NCI-H187 treated with DMSO at 0.1 percent for 48 hours (cell line): ENCODE measurements at places on chromosomes 3 and 15.
A peak's percentile ranks its signal among the peaks of the same experiment; 100 is the strongest.

- DNase-seq: no peak
These were observed 6.9 kb upstream of the GHRL start for GRCh38 chr3:10299679-10300078.

DNA sequence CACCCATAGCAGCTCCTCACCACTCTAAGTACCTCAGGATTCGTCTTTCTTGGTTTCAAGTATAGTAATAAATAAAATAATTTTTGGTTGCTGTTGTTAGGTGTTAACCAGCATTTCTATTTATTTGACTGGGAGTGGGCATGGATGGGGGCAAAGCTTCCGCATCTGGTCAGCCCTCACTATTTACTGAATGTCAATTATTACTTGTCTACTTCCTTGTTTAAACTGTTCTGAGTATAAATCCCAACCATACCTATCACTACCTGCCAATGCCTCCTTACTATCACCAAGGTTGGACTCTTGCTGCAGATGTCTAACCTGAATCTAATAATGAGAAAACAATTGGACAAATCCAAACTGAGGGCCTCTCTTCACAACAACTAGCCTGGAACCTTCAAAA lies 41.9 kb upstream of the GK5 start:
- no peak for DNase-seq

DNA sequence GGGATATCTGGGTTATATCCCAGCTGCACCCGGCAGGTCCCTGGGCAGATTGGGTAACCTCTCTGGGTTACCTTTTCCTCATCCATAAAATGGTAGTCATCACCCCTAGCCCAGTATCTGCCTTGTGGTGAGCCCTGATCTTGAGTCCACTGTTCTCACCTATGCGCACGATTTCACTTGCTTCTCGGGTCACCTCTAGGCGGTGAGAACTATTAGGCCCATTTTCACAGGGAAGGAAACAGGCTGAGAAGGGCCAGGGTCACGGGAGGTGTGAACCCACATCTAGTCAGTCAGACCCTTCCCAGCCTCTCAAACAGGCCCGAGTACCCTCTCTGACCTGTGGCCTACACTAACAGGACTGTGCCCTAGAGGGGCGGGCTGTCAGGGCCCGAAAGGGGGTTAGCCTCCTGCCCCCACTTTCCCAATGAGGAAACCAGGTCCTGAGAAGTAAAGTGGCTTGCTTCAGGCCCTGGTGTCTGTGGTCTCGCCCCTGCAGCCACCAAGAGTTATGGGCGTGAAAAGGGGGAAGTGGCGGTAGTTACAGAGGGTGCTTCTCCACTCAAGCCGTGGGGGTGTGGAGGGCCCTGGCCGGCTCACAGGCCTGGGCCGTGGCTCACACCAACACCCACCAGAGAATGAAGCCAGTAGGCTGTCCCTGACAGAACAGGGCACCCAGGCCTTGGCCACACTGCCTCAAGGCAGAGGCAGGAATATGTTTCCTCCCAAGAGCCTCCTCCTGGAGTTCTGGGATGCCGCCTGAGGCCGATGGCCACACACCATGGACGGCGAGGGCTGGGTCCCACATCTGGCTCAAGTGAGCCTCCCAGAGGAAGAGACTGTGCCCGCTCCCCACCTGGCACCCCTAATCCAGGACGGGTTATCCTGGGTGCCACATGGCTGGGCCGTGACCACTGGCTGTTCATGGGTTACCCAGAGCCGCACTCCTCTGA lies 19.5 kb downstream of the PSTPIP1 start:
- no peak for DNase-seq

DNA sequence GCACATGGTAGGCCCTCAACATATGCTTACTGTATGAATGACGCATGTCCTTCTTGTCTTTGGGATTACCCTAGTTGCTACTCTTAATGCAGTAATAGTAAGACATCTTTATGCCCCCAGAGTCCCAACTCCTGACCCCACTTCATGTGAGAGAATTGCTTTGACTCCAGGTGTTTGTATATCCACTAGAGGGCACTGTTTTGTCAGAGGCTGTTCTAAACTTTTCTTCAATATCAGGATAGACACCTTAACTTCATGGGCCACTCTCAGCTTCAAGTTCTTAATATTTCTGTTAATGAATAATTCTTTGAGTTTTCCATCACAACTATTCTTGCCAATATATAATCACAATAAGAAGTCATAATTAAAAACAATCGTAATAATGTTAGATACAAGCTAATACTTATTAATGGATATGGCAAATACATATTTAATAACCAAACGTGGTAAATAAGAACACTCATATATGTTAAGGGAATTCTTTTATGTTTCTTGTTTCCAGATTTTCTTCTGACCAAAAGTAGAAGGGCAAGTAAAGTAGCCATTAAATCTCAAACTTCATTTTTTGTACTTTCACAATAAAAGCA lies 337.2 kb upstream of the DNAJC19 start:
- peak; percentile 3 for DNase-seq

- no peak for DNase-seq
These were observed 662.0 kb downstream of the SQOR start for GRCh38 chr15:46296797-46297196.

- no peak for DNase-seq
These were observed 760.8 kb upstream of the CFAP20DC start for GRCh38 chr3:59810606-59811005.

- DNase-seq: no peak
These were observed 63.8 kb downstream of the GTPBP8 start for GRCh38 chr3:113054552-113054951.

GRCh38 chr3:66362541-66362941 lies 138.3 kb downstream of the LRIG1 start:
- DNase-seq: no peak

DNA sequence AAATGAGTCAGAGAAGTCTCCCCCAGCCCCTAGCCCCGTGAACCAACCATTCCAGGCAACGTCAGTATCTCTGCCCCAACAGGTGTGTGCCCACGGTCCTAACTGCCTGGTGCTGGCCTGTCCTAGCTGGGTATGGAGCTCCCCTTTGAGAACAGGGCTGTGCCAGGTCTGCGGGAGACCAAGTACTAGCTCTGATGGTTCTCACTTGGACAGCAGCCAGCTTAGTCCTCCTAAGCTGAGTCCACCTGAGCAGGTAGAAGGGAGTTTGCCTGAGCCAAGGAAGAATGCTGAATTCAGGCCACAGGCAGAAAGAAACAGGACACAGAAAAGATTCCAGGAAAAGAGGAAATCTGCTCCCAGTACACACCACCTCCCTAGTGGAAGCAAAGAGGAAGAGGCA lies 33.1 kb upstream of the PARL start:
- no peak for DNase-seq

DNA sequence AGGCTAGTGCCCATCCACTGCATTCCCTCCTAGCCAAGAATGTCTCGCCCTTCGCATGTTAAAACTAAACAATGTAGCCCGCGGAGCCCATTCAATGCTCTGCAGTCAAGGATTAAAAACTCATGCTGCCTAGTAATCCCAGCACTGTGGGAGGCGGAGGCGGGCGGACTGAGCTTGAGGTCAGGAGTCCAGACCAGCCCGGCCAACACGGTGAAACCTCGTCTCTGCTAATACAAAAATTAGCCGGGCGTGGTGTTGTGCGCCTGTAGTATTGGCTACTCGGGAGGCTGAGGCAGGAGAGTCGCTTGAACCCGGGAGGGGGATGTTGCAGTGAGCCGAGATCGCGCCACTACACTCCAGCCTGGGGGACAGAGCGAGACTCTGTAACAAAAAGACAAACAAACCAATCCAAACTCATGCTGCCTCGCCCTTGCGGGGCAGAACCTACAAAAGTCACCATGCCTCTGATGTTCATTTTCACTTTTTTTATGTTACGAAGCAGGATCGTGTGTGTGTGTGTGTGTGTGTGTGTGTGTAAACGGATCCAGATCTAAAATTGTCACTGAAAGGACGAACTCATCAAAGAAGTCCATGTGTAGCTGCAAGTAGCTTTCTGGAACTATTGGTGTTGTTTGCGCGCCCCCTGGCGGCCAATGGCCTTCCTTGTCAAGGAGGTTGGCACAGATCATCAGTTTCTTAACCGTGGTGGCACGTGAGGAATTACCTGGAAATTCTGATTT lies 54.8 kb upstream of the SPESP1 start:
- peak; percentile 49 for DNase-seq

- no peak for DNase-seq
These were observed 7.7 kb downstream of the GALNT15 start for GRCh38 chr3:16182183-16182582.

DNA sequence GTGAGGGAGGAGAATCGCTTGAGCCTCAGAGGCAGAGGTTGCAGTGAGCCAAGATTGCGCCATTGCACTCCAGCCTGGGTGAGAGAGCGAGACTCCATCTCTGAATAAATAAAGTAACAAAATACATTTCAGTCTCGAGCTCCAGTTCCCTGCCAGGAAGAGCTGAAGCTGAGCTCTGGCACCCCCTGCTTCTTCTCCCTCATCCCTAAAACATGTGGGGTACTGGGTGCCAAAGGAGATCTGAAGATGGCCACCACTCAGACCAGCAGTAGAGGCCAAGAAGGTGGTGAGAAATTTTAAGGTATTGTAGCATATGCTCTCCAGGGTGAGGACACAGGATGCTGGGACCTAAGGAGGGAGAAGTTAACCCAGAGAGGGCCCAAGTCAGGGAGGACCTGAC lies 75.0 kb upstream of the CGNL1 start:
- DNase-seq: no peak

DNA sequence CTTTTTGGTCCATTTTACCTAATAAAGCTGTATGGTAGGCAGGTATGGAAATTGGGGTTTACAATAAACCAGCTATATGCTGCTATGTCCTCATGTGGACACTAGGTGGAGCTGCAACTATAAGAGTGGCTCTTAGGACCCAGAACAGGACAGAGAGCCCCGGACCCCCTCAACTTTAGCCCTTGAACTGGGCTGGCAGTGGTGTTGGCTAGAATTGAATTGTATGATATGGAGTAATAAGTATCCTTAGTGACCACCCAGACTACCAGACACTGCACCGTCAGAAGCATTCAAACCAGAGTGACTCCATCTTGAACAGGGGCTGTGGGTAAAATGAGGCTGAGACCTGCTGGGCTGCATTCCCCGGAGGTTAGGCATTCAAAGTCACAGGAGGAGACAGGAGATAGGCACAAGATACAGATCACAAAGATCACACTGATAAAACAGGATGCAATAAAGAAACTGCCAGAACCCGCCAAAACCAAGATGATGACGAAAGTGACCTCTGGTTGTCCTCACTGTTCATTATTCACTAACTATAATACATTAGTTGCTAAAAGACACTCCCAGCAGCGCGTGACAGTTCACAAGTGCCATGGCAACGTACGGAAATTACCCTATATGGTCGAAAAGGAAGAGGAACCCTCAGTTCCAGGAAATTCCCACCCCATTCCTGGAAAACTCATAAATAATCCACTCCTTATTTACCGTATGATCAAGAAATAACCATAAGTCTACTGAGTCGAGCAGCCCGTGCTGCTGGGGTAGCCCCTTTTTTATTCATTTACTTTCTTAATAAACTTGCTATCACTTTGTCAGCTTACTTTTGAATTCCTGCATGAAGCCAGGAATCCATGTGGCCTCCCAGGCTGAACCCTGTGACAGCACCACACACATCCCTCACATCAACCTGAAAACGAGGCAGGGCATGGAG lies 68.7 kb upstream of the BLM start:
- DNase-seq: peak; percentile 21

DNA sequence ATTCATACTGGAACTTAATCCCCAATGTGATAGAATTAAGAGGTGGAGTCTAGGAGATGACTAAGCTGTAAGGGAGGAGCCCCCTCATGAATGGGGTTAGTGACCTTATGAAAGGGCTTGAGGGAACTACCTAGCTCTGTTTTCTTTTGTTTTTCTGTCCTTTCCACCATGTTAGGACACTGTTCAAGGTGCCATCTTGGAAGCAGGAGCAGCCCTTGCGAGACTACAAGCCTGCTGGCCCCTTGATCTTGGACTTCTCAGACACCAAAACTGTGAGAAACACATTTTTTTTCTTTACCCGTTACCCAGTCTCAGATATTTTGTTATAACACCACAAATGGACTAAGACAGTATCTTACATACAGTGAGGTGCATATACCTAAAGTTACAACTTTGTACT lies 26.5 kb downstream of the GOLGA6A start:
- DNase-seq: no peak

DNA sequence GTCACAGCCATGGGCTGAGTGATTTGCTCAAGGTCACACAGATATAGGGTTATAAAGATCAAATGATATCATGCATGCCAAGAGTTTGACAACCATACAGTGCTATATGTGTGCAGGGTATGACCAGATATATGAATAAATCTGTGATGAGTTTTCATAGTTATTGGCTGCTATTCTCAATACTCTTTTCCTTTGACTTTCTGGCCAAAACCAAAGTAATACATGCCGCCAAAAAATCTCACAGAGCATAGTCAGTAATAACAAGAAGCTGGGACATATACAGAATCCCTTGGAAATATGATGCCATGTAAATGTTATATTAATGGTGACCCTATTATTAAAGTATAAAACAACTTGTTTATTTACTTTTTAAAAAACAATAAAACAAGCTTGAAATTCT lies 11.6 kb upstream of the TSC22D2 start:
- no peak for DNase-seq

- DNase-seq: no peak
These were observed 33.4 kb upstream of the CHRM5 start for GRCh38 chr15:33934921-33935320.

- no peak for DNase-seq
These were observed 1.9 kb downstream of the TNIK start for GRCh38 chr3:171458071-171458863.

DNA sequence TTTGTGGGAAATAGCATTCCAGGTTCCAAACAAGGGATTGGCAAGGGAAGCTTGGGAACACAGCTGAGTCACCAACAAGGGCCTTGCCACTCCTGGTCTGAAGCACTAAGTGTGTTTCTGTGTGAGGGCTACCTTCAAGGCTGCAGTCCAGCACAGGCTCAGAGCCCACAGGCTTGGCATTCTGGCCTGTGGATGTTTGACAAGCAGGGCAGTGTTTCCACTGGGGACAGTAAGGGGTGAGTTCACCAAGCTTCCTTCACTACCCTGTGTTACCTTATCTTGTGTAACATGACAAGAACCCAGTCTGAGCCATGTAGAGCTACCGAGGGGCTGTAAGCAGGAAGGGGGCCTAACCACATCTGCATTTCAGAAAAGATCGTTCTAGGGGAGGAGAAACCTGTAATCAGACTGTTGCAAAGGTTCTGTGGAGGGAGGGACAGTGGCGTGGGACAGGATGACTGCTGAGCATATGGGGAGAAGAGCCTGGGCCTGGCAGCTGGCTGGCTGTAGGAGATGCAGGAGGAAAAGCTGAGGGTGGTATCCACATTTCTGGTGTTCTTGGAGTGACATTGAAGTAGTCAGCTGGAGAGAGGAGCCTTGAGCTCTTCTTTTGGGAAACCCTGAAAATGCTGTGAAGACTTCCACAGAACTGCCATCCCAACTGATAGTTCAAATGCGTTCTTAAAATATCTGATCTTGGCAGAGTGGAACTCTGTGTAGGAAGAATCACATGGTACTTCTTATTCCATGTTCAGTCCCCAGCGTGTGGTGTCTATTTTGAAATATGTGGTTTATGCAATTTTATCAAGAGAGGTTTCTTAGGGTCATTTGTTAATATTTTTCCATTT lies 61.3 kb downstream of the CTDSPL start:
- no peak for DNase-seq

GRCh38 chr3:196518966-196519717 lies 4.0 kb upstream of the SMCO1 start:
- DNase-seq: no peak
